RWPE1 (cell line): ENCODE measurements at places on chromosomes 6 and 20.

- no peak for DNase-seq
Measured at GRCh38 chr6:95232446-95232845, 344.9 kb upstream of the MANEA start.

- no peak for DNase-seq
Measured at GRCh38 chr6:121498481-121499276, 63.2 kb downstream of the GJA1 start.

DNA sequence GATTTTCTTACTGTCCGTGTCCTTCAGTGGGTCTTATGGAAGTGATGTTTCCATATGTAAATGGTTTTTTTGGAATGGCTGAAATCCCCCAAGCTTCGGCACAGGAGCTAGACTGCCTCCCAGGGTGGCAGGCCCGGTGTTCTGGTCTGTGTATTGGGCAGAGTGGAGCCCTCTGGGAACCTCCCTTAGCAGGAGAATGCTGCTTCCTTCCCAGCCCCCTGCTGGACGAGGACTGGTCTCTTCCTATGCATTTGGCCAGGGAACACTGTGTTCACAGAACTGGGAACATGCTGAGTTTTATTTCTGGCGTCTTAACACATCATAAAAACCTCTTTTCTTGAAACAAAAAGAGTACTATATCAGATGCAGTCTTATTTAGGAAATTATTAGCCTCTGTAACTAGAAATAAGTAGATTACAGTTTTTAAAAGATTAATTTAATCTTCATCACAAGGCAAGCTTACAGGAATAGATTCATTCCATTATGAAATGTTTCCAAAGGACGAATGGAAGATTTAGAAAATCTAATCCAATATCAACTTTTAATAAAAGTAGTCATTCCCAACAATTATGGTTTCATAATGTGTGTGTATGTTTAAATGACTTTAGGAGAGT, 56.6 kb downstream of the SYTL3 start:
- DNase-seq, result peak; percentile 57

DNA sequence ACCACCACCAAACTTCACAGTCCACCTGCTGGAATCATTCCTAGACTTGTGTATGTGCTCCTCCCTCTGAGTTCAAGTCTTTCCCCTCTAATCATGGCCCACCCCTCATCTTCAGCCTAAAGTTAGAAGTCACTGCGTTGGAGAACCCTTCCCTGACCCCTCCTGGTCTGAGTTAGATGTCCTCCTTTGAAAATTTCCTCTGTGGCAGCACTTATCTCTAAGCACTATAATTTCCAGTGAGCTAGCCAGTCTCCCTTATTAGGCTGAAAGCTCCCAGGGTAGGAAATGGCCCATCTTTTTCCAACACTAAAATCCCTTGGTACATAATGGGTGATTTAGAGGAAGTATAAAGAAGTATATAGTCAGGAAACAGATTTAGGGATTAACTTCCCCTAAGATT, 63.2 kb downstream of the SESN1 start:
- DNase-seq, result no peak

DNA sequence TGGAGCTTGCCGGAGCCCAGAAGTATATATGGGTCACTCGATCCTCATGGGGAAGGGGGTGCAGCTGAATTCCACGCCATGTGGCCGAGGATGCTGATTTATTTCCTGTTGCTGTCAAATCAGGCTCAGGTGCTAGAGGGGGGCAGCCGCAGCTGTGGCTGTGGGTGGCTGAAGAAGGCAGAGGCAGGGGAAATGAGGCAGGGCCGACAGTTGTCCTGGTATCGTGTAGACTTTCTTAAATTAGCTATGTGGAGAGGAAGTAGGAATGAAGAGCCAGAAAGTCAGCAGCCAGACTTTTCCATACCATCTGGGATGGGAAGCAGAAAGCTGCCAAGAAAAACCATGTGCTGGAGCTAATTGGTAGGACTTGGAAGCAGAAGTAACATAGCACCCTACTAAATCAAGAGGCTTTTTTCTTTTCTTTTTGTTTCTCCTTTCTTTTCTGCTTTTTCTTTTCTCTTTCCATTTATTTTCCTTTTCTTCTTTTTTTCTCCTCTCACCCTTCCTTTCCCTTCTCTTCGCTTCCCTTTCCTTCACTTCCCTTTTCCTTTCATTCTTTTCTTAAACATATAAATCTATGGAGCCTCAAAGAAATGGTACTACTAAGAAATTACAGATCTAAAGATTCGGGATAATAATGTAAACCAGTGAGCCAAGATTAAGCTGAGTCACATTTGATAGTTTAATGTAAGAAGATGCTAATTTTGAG, 90.6 kb upstream of the CD83 start:
- DNase-seq, result no peak

DNA sequence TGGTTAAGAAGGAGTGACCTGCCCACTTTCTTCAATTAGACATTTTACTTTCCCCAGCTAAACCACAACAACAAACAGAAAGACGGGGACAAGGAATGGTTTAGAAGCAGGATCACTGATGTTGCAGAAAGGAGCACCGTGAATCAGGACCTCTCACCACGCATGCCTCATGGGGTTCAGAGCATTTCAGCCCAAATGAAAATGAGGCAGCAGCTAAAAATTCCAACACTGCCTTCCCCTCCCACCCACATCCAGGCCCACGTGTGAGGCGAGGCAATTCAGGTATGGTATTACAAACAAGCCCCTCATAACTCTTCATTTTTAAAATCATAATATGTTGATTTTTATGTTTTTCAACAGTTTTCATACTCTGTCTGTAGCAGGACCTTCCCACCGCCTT, 194.1 kb upstream of the ARID1B start:
- DNase-seq, result no peak
